ENCODE measurements at places on chromosomes 5 and 9.

- no peak for DNase-seq
Observed at GRCh38 chr5:19266791-19267190, 721.2 kb downstream of the CDH18 start.

DNA sequence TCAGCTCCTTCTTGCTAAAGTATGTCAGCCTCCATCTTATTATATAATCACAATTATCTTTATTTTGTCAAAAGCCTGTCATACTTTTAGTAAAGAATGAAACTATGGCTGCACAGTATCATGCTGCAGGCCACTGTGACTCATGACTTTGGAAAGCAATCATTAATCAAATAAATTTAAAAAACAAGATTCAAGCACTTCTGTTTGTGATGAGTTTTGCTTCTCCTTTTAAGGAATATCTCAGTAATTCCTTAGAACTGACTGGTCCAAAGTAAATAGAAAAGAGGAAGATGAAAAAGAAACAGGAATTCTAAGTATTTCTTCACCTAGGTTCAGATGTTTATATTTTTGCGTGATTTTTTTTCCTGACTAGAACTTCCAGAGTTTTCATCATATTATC, 83.1 kb downstream of the EDIL3 start:
- no peak for DNase-seq

DNA sequence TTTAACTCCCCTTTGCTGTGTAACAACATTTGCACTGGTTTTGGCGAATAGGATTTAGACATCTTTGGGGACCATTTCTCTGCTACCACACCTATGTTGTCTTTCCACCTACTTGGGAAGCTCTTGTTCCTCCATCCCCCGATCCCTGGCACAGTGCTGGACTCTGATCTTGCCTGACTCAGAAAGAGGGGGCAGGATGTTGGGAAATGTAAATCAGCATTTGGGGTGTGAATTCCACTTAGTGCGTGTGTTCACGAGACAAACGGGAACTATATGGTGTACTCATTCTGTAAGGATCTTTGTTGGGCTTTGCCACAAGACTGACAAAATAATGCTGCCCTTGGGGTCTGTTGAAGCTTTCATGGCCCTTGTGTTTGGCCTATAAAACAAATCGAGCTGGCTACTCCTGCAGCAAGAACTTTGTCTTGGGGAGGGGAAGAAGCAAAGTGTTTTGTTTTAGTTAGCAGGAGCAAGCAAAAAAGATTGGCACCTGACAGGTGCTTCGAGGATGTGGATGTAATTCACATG, 18.5 kb downstream of the TMEM268 start:
- no peak for DNase-seq

DNA sequence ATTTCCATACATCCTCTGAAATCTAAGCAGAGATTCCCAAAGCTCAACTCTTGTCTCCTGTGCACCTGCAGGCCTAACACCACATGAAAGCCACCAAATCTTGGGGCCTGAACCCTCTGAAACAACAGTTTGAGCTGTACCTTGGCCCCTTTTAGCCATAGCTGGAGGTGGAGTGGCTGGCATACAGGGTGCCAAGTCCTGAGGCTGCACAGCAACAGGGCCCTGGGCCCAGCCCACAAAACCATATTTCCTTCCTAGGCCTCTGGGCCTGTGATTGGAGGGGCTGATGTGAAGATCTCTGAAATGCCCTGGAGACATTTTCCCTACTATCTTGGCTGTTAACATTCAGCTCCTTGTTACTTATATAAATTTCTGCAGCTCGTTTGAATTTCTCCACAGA, 26.5 kb downstream of the DOCK2 start:
- DNase-seq, result no peak

GRCh38 chr5:42880496-42881150, 68.9 kb upstream of the SELENOP start:
- no peak for DNase-seq

DNA sequence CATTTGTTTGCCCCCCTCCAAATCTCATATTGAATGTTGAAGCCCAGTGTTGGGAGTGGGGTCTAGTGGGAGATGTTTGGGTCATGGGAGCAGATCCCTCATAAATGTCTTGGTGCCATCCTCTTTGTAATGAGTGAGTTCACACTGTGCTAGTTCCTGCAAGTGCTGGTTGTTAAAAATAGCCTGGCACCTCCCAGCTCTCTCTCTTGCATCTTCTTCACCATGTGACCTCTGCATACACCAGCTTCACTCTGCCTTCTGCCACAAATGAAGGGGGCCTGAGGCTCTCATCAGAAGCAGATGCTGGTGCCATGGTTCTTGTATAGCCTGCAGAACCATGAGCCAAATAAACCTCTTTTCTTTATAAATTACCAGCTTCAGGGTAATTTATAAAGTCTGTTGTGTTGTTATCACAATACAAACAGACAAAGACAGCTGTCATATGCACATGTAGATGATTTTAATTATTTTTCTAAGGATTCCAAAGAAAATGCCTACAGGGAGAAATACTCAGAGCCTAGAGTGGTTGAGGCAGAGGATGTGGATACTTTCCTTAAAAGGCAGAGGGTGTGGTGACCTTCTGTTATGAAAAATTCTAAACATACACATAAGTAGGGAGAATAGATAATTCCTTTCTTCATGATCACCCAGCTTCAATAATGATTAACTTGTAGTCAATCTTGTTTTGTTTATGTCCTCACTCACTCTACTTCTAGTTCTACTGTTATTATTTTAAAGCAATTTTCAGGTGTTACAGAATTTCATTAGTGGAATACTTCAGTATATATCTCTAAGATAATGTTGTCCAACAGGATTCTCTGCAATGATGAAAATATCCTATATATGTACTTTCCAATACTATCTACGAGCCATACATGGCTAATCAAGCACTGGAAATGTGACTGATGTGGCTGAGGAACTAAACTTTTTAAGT, 75.1 kb upstream of the RANBP6 start:
- DNase-seq, result no peak

GRCh38 chr9:4857163-4857810, 64.5 kb downstream of the RCL1 start:
- no peak for DNase-seq

- DNase-seq, result no peak
Observed at GRCh38 chr5:88658886-88659285, 224.1 kb downstream of the MEF2C start.

- no peak for DNase-seq
Observed at GRCh38 chr5:92916036-92916435, 665.0 kb downstream of the NR2F1-AS1 start.

DNA sequence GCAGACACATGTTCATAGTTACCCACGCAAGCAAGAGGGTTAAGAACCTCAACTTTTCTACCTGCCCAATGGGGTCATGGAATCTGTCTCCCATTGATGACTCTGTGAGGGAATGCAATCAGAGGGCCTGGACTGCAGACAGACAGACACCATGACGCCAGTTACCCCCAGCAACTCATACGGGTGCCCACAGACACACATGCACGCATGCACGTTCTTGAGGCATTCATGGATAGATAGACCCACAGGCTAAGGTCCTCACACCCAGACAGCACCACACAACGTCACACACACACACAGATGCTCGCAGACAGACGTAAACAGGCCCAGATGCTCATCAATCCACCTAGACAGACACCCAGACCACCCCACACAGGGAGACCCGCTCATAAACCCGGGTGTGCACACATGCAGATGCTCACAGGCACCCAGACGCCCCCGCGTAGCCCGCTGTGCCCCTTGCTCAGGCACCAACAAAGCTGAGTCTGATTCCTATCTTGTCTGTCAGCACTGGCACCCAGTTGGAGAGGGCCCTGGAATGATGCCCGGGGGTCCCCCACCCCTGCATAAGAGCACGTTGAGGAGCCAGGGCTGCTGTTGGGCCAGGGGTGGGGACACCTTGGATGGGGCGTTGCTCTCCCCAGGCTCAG, 23.6 kb downstream of the LHX2 start:
- DNase-seq, result no peak

GRCh38 chr5:40078898-40079575, 600.7 kb upstream of the PTGER4 start:
- no peak for DNase-seq

DNA sequence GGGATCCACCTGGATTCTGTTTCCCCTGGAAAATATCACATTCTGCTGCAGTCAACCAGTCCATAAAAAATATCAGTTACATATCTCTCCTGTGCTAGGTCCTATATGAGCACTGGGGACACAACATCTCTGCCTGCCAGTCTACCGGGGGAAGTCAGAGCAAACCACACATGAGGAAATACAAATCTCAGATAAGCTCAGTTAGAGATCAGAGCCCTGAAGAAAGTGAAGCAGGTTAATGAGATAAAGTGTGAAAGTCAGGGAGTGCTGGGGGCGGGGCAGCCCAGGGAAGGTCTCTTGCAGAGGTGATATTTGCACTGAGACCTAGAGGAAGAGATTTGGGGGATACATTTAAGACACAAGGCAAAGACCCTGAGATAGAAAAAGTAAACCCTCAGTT, 67.8 kb upstream of the SLC1A1 start:
- no peak for DNase-seq

GRCh38 chr5:122367456-122367855, 55.4 kb downstream of the SNCAIP start:
- DNase-seq, result no peak

- no peak for DNase-seq
Observed at GRCh38 chr5:56413546-56413945, 180.4 kb upstream of the ANKRD55 start.

DNA sequence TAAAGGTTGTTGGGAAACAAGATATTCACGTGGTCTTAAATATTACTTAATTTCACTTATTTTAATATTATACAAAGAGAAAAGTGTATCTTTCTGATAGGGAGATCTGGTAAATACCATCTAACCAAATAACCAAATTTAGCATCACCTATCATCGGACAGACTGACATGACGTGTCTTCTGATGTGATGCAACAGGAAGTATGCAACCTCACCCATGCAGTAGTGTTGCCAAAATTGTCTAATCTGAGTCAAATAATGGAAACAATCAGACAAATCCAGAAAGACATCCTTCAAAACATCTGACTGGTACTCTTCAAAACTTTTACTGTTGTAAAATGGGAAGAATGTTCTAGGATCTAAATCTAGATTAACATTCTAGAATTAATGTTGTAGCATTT, 148.0 kb downstream of the FGF1 start:
- no peak for DNase-seq

- no peak for DNase-seq
Observed at GRCh38 chr9:27462434-27462833, 61.7 kb upstream of the IFNK start.

DNA sequence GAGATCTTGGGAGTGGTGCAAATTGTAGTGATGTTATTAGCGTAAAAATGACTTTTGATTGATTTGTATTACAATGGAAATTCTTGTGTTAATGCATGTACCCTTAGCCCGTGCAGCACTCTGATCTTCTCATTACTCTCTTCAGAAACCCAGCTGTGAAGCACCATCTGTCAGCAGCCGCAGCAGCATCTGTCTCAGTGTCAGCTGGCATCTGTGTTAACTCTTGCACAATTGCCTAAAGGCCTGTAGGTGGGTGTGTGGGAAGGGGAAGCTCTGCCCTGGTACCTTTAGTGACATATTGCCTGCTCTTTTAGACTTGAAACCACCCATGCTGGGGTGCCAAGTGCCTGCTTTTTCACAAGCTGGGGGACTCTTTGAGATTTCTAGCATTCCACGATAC, 101.3 kb downstream of the FBXL7 start:
- DNase-seq, result no peak

GRCh38 chr9:120841930-120842684, 615 bp downstream of the PSMD5 start:
- no peak for DNase-seq

GRCh38 chr9:28971881-28972280, 1398.6 kb upstream of the C9orf72 start:
- DNase-seq, result no peak

DNA sequence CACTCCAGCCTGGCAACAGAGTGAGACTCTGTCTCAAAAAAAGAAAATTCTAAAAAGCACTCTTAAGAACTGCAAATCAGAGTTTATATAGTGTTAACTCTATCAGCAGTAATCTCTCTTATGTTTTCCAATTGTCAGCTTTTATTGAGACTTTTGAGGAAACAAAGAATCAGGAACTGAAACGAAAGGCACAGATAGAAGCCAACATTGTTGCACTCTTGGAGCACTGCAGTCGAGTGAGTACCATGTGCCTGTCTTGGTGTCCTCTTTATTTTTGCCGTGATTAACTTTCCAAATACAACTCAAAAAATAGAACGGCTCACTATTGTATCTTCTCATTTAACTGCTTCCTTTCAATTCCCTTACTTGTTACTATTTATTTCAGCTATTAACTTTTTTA, 41.7 kb upstream of the LRRC19 start:
- no peak for DNase-seq

DNA sequence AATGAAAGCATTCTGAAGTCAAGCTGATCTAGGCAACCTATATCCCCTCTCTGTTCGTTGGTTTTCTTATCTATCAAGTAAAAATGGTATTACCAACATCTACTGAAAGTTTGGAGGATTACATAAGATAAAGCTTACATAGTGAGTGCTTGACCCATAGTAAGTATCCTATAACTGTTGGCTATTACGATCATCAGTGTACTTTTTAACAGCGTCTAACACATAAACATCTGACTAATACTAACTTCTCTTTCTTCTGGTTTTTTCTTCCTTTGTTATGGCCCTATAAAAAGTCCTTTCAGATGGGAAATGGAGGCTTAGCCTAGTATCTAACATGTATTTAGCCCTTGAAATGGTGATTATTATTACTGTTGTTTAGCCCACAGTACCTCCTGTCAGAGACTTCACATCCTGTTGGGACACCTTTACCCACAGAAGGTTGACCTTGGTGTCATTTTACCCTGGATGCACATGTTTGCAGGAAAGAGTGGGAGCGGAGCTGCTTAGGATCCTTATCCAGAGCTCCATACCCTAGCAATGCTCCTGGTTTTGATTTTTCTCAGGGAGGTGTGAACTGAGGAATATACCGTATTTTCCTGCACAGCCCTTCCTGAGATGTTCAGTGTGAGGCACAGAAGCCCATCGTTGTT, 6.0 kb downstream of the INSYN2B start:
- DNase-seq, result no peak

- no peak for DNase-seq
Observed at GRCh38 chr9:35237311-35237710, 75.5 kb downstream of the UNC13B start.

DNA sequence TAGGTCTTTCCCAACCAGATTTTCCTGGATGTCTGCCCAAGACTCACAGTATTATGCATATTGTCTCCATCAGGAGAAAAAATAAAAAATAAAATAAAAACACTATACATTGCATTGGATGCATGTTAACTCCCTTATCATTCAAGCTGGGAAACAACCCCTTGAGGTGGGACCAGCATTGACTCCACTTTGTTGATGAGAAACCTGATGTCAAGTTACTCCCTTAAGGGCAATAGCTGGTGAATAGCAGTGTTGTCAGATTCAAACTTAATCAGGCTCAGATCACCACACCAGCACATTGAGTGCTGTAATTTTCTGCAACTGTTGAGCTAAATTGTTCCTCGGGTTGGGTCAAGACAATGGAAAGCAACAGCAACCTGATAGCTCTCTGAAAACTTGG, 264.0 kb upstream of the TRIM32 start:
- DNase-seq, result peak; percentile 9
